Stimulated activated CD4-positive, alpha-beta T cell treated with anti-CD3 and anti-CD28 coated beads, TNF-alpha, amount 100 ng/mL, for 1 hour (primary cell): ENCODE measurements at places on chromosomes 5 and 9.

DNA sequence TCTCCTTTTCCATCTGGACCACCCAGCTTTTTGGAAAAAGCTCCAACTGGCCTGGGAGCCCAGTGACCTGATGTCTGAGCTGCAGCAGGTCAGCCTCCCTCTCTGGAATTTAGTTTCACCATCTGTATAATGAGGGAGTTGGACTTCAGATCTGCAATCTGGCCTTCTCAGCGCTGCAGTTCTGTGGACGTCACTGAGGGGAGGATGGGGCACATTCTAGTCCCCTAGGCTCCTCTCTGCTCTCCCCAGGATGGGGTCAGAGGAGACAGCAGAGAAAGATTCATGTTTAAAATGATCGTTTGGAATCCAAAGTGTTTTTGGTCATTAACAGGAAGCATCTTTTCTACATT, 10.2 kb downstream of the OR13J1 start:
- no peak for DNase-seq

GRCh38 chr5:137792303-137792702, 38.1 kb upstream of the HNRNPA0 start:
- DNase-seq = no peak

DNA sequence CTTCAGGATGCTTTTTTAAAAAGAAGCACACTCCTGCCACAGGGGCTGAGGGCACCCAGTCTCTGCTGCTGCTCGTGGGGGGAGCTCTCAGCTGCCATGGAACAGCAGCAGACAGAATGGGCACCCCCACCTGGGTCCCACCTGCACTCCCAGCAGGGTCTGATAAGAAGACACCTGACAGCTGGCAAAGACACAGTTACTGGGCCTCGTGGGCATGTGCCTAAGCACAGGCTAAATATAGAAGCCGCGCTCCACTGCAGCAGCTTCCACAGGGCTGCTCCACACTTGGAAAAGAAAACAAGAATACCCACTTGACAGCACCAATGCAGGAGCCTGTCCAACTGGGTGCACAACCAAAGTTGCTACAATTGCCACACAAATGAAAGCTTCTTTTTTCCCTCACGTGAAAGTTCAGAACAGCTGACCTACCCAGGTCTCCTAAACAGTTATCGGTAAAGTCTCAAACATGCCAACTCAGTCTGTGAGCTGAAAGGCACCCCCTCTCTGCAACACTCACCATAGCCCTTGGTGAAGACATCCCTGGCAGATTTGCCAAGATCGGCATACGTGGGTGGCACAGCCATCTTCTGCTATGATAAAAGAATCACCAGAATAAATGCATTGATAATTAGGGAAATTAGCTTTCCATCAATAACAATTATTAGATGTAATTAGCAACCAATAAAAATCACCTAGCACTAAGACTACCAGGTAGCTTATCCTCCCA, 12.2 kb downstream of the VDAC1 start:
- no peak for DNase-seq

DNA sequence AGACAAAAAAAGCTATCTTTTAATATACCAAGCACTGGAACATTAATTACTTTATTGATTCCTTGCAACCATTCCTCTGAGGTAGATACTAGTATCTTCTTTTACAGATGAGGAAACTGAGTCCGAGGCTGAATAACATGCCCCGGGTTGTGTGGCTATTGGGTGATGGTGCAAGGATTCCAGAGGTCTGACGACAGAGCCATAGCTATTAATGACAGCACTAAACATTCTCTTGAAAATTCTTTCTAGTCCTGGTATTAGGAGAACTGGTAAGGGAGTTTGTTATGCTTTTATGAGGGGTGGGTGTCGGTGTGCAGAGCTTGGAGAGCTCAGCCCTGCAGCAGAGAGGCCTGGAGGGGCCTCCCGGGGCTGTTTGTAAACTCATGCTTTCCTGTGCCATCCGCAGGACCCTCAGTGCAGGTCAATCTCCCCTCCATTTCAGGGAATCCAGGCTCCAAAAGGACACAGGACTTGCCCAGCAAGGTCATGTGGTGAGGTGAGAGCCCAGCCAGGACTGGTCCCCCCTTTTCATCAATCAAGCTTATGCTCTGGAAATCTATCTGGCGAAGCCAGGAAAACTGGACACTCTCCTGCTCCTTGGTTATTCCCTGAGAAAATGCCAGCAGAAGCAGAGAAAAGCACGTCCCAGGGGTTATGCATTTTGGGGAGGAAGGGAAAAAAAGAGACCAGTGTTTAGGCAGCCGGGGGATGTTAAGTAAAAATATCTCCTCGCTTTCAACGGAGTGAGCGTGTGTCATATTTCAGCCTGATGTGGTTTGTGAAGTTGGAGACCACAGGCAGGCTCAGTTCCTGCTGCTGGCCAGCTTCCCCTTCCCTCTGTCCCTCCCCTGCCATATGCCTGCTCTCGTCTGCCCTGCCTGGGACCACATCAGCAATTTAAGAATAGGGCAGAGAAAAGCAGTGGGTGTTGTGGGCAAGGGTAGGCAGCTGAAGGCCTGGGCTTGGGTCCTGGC, 3.7 kb downstream of the GSN start:
- no peak for DNase-seq

- no peak for DNase-seq
Measured at GRCh38 chr5:17132444-17133083, 84.9 kb upstream of the BASP1 start.

GRCh38 chr5:140362875-140363630, 3.1 kb downstream of the SLC4A9 start:
- DNase-seq = peak; percentile 53

DNA sequence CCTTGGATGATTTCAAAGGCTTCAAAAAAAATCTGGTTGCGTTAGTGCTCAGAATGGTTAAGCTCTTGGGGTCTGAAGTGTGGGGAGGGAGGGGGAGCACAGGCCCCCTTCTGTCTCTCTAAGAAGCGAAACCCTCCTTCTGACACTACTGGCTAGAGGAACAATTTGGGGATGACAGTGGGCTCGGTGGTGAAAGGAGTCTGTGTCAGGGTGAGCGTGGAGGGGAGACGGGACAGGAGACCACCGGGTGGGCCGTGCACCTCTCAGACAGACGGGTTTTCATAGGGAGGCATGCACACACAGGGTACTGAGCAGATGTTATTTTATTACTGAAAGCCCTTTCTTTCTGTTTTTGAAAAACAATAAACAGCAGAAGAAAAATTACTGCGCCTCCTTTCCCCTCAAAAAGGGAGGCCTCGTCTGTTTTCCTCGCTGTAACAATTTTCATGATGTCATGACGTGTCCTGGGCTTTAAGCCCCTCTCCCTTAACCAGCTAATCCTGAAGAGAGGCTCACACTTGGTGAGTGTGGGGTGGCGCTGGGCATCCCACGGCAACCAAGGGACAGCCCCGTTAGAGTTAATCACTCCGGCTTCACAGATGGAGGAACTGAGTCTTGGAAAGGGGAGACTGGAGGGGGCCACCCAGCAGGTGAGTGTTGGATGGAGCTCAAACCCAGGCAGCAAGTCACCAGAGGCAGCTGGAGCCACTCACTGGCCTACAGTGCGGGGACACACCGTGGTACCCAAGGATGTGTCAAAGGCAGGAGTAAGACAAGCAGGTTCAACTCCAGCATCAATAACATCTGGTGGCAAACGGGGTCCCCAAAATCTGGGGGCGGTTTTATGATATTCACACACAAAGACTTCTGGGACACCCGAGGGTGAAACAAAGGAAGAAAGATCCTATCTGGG, 53.4 kb downstream of the PTCH1 start:
- DNase-seq = no peak

- DNase-seq = no peak
Measured at GRCh38 chr5:115455301-115455707, 89.3 kb downstream of the FEM1C start.

GRCh38 chr5:108581026-108581425, 166.7 kb upstream of the FER start:
- DNase-seq = no peak

GRCh38 chr5:139462586-139463276, at the start of gene ECSCR:
Gene ECSCR (minus strand): TSS chr5:139462743. CDS start chr5:139462670, 73 bp downstream.
- DNase-seq = no peak

GRCh38 chr5:87268126-87268969, 665 bp downstream of the RASA1 start:
- peak; percentile 56 for DNase-seq

- DNase-seq = no peak
Measured at GRCh38 chr9:69176471-69177171, 2.5 kb downstream of the TJP2 start.

GRCh38 chr5:68255305-68256120, 40.0 kb downstream of the PIK3R1 start:
- DNase-seq = no peak

DNA sequence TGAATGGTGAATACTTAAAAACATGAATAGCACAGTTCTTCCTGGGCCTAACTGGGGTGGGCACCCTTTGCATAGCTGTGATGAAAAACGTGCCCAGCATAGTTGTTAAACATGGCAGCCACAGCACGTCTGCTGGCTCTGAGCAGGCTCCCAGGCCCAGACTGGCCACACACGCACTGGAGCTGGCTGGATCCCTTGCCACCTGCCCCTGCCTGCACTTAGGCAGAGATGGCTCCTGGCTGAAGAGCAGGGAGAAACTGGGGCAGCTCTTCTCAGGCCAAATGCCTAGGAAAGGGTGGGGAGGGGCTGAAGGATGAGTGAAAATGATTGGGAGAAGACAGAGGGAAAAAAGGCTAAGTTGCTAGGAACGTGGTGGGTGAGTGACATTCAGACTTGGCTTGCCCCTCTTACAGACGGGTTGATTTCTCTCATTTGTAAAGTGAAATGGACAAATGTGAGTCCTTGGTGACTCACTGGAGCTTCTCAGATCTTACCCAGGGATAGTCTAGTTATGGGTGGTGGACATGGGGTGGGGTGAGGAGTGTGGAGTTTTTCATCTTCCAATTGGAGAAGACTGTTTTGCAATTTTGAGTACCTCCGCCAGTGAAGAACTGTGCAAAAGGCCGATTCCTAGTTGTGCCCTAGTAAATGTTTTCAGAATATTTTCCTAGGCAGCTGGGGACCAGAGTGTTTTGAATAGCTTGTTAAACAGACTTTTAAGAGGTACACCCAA, 42.4 kb downstream of the TRIO start:
- DNase-seq = no peak

- DNase-seq = no peak
Measured at GRCh38 chr5:17061973-17062470, 125.9 kb upstream of the MYO10 start.

GRCh38 chr5:448061-448765, 5.2 kb downstream of the EXOC3 start:
- DNase-seq = no peak

DNA sequence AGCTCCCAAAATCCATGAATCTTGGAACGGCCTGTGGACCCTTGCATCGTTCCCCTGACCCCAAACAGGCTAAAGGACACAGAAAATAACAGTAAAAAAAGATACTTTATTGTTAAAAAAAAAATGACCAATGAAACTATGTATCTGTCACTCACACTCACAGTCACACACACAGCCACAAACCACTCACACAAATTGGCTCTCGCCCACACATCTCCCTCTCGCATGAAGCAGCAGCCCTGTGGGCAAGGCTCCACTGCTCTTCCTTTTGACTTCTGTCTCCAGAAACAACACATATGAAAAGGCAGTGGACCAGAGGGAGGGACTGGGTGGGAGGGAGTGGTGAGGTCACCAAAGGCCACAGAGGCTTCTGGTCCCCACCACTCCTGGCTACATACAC, 56.6 kb downstream of the SLC36A1 start:
- no peak for DNase-seq

GRCh38 chr9:117744856-117745389, 40.7 kb downstream of the TLR4 start:
- no peak for DNase-seq

DNA sequence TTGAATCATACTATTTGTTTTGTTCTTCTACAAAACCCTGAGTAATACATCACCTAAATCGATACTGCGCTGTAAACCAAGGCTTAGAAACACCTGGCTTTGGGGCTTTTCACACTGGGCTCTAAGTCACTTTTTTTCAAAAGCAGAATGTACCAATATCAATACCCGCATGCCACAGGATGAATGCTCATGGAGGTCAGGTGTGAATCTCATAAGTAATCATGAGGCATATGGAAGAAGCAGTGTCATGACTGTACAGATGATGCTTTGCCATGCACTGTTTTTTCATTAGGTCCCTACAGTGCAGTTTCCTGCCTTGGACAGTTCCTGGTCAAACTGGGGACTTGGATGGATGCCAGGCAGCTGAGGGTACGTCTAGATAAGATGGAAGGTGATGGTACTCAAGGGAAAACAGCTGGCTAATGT, 49.0 kb upstream of the ATG10 start:
- DNase-seq = no peak

- no peak for DNase-seq
Measured at GRCh38 chr5:112355058-112355685, 63.9 kb downstream of the EPB41L4A start.

- DNase-seq = no peak
Measured at GRCh38 chr9:71911908-71912335, 483 bp downstream of the C9orf85 start.

GRCh38 chr5:90410178-90410762, 714 bp upstream of the CETN3 start:
- no peak for DNase-seq

DNA sequence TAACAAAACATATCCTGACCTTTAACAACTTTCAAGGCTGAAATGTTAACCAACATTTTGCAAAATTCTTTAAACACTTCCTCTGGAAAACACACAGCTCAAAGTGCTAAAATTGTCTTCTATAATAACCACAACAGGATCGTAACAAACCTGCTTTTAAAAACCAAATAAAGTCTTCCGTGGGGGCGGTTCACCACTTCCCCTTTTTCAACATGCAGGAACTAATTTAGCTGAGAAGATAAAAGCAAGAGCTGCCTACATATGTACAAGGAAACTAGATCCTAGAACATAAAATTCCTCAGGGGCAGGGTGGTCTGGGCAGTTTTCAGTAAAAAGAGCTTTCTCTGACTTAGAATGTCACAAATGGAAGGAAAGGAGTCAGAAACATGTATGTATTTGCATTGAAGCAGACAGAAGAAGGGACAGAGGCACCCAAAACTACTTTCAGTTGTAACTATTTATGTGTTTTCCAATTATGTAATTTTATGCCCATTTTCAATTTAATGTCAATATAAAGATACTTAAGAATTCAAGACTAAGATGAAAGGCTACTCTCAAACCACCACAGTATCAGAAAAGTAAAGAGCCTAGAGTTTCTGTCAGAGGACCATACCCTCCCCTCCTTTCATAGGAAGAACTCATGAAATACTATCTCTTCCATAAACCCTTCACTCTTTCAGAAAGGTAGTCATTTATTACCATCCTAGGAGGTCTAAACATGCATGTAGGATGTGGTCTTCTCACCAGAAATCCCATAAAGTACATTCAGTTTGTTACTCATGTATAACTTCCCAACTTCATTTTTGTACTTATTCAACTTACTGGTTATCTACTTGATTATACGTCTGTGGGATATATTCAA, 185.9 kb upstream of the RASA1 start:
- no peak for DNase-seq

DNA sequence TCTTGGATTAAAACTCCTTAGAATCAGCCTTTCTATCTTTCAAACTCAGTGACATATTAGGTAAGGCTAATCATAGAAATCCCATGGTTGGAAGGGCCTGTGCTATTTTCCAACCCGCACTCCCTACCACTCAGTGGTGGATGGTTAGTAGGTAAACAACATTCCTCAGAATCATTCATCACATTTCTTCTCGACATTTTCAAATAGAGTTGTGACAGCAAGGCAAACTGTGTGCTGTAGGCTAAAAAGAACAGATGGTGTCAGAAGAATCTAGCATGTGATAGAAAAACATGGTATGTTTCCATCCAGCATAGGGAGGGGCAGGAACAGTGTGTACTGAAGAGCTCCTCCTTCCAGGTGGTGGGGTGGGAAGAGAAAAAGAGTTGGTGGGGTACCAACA, 227.3 kb upstream of the NMUR2 start:
- DNase-seq = no peak

- no peak for DNase-seq
Measured at GRCh38 chr5:141623186-141623585, 4.4 kb upstream of the DIAPH1 start.

- DNase-seq = no peak
Measured at GRCh38 chr9:20319641-20320337, 302.5 kb downstream of the MLLT3 start.
